ENCODE measurements at places on chromosomes 11 and 22.

DNA sequence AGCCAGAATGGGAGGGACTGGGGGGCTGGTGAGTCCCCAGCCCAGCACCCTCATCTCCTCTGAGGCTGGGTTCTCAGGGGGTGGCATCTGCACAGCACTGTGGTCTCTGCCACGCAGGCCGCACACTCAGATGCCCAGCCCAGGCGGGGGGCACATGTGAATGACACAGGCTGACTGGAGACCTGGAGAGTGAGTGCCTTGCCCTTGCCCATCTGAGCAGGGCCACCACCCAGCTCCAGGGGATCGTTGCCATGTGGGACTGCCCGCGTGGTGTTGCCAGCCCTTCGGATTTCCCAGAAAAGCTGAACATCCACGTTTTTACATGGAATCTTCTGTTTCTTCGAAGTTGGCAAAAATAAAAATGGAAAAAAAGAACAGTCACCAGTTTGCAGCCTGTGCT lies 18.9 kb downstream of the PRDM11 start:
- no peak for DNase-seq

DNA sequence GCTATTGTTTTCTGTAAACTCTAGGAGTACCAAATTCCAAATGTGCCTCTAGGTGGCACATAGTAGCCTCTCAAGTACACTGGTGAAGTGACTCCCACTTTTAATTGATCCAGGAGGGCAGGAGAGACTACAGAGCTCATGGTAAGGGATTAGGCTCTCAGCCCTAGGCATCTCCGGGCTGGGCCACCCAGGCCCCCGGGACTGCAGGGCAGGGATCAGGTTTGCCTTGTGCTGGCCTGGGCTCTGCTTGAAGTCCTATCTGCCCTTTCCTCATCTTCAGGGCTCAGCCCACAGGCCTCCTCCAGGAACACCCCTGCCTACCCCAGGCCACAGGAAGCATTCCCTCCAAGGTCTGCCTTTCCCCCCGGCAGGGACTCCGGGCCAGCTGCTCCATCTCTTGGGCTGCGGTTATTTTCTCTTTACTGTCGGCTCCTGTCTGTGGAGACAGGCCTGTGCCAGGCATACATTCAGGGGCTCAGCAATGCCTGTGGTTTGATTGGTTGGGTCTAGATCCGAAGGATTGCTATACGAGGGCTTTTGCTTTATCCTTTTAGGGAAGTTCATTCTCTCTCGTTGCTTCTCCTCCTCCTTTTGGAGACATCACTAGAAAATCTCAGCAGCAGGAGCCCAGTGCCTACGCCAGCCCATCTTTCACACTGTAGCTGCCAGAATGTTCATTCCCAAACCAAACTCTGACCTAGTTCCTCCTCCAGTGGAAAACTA lies 32.8 kb downstream of the PARVA start:
- peak; percentile 4 for DNase-seq

DNA sequence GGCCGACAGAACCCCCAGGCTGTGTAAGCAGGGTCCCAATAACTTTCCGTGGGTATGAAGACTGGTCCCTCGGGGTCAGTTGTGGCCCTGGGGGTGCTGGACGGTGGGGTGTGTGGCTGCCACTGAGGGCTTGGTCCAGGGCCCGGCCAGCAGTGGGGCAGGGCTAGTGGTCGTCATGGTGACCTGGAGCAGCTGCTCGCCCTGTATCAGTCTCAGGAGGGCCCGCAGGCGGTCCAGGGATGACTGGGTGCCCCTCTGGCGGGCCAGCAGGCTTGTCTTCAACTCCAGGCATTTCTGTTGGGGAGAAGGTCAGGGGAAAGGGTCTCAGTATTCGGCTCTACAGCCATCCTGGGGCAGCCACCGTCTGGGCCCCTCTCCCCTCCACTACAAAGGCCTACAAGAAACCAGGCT lies 126.8 kb downstream of the PHF21B start:
- no peak for DNase-seq

GRCh38 chr11:121894581-121894980 lies 221.4 kb downstream of the BLID start:
- no peak for DNase-seq

DNA sequence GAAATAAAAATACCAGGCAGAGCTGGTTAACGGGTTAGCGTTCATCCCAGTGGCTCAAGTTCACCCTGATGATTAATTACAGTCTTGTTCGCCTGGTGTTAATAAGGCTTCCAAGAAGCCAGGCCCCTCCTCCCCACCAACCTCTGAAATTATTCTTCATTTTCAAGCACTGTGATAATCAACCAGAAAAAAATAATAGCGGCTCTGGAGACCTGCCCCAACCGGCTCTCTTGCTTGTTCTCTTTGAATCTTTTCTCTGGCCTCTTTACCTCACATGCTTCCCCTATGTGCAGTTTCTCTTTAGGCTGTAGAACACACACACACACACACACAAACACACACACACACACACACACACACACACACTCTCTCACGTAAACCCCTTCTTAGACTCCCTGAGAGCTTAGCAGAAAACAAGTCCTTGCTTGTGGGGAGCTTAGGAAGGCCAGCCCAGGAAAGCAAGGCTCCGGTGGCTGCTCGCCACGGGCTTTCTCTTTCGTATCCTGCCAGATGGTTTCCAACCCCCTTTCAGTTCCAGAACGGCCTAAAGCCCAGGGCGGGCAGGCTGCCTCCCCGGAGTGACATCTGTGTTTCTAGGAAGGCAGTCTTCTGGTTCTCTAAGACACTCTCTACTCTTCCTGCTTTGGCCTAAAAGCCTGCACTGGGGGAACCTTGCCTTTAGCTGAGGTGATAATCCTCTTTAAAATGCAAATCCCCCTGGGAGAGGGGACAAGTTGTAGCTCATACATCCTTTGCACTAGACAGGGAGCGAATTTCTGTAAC lies 106.4 kb upstream of the SESN3 start:
- DNase-seq, result peak; percentile 20

GRCh38 chr11:109033627-109034338 lies 368.9 kb downstream of the DDX10 start:
- DNase-seq, result no peak

DNA sequence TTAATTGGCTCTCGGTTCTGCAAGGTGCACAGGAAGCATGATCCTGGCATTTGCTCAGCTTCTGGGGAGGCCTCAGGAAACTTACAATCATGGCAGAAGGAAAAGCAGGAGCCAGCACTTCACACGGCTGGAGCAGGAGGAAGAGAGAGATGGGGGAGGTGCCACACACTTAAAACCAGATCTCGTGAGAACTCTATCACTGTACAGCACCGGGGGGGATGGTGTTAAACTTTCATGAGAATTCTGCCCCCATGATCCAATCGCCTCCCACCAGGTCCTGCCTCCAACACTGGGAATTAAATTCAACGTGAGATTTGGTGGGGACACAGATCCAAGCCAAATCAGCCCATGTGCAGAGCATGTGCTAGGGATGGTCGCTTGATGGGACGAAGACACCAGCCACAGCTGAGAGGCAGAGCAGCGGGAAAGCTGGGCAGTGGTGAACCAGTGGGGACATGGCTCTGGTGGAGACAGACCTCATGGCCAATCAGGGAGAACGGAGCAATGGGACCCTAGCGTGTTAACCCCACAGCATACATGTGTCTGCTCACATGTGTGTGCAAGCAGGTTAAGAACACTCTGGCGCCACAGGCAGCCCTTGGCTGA lies 6.2 kb downstream of the TANGO2 start:
- no peak for DNase-seq
